CD4-positive, alpha-beta T cell treated with Interferon gamma for 1 hour (primary cell): ENCODE measurements at places on chromosomes 2 and 18.

DNA sequence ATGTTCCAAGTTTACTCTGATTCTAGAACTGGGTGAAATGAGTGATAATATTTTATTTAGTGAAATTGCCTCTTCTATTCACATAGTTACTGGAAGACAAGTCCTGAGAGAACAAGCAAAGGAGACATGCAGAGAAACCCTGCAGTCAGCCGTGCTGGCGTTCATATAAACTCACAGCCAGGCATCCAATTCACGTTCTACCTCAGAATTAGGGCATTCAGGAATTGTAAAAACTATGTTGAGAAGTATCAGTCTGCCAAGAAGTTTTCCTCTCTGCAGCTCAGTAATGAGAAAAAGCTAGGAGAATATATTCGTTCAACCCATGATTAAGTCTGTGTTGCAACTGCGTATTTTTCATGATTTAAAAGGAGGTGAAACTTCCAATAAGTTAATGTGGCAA lies 156.2 kb upstream of the DSEL start:
- no peak for DNase-seq

GRCh38 chr2:107001964-107002696 lies 116.2 kb upstream of the ST6GAL2 start:
- DNase-seq, result no peak

- DNase-seq, result peak; percentile 8
These were observed 185.1 kb downstream of the MYO5B start for GRCh38 chr18:50009773-50010335.

GRCh38 chr2:224309176-224309575 lies 92.7 kb downstream of the FAM124B start:
- DNase-seq, result no peak

GRCh38 chr2:2018713-2019410 lies 274.5 kb upstream of the PXDN start:
- no peak for DNase-seq

GRCh38 chr2:191650896-191651773 lies 26.8 kb upstream of the NABP1 start:
- DNase-seq, result no peak

DNA sequence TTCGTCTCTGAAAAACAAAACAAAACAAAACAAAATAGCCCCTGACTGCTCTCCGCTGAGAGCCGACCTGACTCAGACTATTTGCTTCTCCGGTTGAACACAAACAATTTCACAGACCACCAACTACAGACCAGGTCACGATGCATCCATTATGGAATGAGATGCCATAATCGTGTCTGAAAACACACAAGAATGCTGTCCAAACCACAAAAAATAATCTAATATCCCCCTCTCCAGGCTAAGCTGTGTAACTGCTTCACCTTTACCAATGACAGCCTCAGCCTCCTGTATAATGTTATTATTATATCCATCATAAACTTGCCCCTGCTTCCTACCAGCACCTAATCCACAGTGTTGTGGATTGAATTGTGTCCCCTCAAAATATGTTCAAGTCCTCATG lies 114.7 kb downstream of the DNAH6 start:
- DNase-seq, result no peak

- no peak for DNase-seq
These were observed 4.9 kb upstream of the ALLC start for GRCh38 chr2:3652896-3653625.

DNA sequence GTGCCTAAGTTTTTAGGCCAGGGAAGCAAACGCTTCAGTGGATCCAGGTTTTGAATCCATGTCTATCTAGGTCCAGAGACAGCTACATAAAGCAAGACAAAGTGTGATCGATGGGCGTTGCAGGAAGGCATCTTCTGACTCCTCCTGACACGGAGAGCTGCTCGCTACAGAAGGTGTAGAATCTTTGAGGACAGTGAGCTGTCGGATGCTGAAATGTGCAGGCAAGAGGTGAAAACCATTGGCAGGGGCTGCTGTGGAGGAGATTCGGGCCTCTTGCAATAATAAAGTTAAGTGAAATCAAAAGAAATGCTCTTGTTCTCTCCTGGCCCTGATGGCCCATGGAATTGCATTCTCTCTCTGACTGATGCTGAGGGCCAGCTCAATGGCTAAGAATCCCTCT lies 336.2 kb downstream of the CYRIA start:
- no peak for DNase-seq

DNA sequence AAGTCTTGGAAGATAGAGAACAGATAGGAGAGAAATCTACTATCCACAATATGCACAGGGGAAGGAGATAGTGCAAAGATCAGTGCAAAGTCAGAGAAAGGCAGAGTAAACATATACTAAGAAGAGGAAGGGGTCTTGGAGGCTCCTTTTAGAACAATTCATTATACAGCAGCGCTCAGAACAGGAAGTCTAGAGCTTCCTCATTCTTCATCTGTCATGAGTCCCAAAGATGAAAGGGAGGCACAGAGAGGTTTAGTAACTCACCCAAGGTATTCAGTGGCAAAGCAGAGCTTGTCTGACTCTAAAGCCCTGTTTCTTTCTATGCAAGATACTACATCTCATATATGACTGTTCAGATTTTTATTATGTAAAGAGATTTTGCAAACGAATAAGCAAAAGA lies 1.4 kb downstream of the SP110 start:
- DNase-seq, result no peak

GRCh38 chr18:59109375-59109774 lies 30.3 kb upstream of the SEC11C start:
- no peak for DNase-seq

GRCh38 chr18:50422286-50422898 lies 47.5 kb downstream of the SKA1 start:
- DNase-seq, result no peak

GRCh38 chr2:175206866-175207265 lies 25.4 kb upstream of the ATP5MC3 start:
- DNase-seq, result no peak

DNA sequence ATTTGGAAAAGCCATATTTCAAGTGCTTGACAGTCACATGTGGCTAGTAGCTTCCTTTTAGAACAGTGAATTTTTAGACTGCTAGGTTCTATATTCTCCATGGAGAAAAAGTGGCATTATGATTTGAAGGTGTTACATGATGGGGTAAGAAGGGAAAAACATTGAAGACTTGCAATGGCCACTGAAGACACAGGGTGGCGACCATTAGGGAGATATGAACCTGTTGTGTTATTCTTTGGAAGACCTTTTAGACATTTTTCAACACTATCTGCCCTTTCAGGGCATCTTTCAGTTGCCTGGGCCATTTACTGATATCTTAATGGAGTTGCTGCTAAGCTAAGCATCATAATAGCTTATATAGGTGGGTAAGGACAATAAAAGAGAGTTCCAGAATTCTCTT lies 1387.2 kb downstream of the SUCLG1 start:
- no peak for DNase-seq

DNA sequence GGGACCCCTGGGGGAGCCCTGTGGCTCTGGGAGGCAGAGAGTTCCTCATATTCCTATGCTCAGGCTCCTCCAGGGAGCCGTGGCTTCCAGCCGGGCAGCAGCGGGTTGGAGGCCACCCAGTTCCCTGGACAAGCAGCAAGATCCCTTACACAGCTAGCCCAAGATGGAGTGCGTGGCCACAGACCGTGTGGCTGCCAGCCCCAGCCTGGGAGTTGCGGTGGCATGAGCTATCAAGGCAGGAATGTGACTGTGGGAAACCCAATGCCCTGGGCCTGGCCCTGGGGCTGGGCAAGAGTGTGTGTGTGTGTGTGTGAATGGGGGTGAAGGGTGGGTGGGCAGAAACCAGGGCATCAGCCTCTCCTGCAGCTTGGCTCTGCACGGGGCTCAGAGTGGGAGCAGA lies 130.5 kb downstream of the DYSF start:
- no peak for DNase-seq

GRCh38 chr2:213923543-213923942 lies 487.3 kb upstream of the VWC2L start:
- DNase-seq, result no peak

DNA sequence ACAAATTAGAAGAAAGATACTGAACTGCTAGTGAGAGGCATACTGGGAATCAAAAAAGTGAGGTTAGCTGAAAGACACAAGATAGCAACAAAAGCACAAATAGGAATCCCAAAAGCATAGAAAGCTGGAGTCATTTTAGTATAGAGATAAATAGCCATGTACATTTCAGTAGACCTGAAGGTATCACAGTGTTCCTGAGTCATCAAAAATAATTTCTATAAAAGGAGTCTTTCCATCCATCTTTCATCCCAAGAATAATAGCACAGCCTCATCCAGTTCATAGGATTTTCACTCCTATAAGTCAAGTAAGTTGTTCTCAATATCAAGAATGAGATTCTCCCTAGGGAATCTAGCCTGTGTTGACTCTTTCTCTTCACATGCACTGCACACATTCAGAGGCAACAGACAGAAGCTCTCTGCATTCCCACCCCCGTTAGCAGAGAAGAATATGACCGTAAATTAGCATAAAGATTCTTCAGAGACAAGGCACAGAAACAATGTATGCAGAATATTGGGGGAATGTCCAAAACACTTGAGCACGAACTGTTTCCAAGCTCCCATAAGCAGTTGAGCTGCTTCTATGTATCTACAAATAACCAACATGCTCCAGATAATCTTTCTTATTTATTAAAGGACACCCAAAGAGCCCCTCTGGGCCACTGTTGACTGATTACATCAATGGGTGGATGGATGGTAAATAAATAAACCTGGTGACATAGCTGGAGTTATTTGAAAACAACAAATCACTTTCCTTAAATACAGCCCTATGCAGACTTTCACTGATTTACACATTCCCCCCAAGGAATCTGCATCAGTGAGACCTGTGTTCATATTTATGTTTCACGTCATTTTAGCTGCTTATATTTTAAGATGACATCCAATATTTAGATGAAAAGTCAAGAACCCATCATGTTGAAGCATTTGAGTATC lies 174.5 kb upstream of the PKDCC start:
- DNase-seq, result no peak

DNA sequence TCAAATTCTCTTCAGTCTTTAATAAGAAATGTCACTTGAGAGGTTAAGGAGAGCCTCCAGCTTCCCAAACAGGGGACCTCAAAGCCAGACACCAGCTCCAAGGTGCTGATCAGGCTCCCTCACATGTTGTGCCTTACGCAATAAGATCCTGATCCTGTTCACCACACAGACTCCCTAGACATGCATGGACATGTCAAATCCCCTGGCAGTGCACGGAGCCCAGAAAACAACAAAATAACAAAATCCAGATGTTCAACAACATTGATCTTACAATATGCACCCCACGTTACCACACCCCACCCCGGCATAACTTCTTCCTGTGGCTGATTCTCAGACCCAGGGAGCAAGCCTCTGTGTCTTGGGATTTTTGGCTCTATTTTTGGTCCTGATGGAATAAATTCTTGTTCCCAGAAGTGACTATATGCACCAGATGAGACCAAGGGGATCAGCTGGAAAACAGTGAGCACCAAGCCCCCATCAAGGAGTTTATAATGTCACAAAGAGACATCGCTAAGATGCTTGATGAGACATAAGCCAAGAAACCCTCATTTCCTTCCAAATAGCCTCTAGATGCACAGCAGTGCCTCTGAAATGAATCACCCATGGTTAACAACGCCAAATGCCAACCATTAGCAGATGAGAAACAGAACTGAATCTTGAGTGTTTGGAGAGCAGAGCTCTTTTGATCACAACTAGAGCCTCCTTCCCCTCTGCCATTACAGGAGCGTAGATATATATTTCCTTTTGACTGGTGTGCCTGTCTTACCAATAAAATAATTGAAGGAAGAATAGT lies 198.2 kb downstream of the PRKCE start:
- no peak for DNase-seq
